Stimulated activated CD4-positive, alpha-beta T cell treated with anti-CD3 and anti-CD28 coated beads, Interleukin-12 subunit alpha, Interleukin-12 subunit beta, amount 100 ng/mL, for 24 hours (primary cell): ENCODE measurements at places on chromosomes 16 and 17.

GRCh38 chr16:8589057-8589899, 1.0 kb downstream of the TMEM114 start:
- DNase-seq, result no peak

DNA sequence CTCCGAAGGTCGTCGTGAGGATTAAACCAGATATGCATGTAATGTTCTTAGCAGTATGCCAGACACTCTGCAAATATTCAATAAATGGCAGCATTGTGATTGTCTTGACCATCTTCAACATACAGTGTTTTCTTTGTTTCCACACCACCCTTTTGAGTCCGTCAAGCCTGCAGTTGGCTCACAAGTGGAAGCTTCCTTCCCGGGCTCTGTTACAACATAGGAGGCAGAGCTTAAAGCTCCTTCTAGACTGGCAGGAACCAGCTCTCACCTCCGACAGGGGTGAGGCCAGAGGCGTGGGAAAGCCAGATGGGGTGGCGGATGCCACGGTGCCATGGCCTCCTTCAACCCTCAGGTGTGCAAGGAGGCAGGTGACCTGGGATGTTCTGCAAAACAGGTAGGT, 138.3 kb downstream of the FOXL1 start:
- DNase-seq, result no peak

DNA sequence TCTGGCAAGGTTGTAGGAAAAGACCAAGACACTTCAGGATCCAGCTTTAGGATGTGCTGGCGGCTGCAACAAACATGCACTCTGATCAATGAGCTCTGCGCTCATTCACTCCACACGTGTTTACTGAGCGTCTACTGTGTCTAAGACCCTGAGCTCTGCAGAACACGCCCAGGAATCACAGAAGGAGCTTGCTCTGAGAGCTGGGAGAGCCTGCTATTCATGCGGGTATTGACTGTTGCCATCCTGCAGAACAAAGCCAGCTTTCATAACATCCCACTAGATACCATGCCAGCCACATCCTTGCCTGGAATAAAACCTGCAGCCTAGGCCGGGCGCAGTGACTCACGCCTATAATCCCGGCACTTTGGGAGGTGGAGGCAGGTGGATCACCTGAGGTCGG, 44.1 kb downstream of the NXN start:
- DNase-seq, result no peak

DNA sequence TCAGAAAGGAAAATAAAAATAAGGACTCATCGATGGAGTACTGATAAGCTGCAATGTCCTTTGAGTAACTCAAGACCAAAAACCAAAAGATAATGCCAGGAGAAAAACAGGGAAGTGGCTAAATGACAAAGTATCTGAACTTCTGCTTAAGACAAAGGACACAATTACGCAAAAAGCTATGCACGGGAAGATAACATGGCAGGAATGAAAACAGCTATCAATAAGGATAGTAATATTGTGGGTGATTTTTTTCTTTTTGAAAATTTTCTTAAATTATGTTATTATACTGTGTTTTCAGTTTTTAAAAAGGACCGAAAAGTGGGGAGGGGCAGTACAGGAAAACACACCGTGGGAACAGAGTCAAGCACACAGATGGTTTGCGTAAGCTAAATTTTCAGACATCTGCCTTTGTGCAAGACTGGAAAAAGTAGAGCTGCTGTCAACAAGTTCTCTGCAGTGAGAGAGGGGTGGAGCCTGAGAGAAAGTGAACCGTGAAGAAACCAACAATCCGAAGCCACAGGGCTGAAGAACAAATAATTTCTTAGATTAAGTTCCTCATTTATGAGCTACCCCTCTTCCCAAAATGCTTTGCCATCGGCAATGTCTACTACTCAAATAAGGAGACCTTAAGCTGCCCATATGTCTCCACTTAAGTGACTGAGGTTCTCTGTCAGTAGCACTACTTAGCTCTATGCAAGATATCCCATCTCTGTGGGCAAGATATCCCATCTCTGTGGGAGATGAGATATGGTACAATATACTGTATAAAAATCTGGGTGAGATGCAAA, 99.9 kb upstream of the CORO6 start:
- DNase-seq, result no peak
